Tongue (tissue), 3 donors: ENCODE measurements at places on chromosomes 2 and 18. TPM values are rescaled to one million over a fixed set of nuclear protein-coding genes. Genes with fewer than 3 reads are reported as not detected.

Gene NCKAP5
- 18.4 TPM for total RNA-seq

Gene HMSD
- not detected for total RNA-seq

Gene PLGLB2
- 2.6 TPM for total RNA-seq

Gene CHRND
- 34.2 TPM for total RNA-seq

Gene SPIRE1
- total RNA-seq: 31.7 TPM
